ENCODE measurements at places on chromosomes 5 and 9.

GRCh38 chr5:167008705-167009104 is 1282.7 kb upstream of the WWC1 start:
- no peak for DNase-seq

- no peak for DNase-seq
Observed at GRCh38 chr5:132224716-132225115, 2.9 kb downstream of the P4HA2 start.

DNA sequence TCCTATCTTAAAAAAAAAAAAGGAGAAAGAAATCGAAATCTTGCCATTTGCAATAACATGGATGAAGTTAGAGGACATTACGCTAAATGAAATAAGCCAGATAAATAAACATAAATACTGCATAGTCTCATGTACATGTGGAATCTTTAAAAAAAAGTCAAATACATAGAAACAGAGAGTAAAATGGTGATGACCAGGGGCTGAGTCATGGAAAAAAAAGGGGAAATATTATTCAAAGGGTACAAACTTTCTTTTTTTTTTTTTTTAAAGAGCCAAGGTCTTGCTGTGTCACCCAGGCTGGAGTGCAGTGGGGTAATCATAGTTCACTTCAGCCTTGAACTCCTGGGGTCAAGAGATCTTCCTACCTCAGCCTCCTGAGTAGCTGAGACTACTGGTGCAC is 310.1 kb downstream of the ZNF608 start:
- no peak for DNase-seq

DNA sequence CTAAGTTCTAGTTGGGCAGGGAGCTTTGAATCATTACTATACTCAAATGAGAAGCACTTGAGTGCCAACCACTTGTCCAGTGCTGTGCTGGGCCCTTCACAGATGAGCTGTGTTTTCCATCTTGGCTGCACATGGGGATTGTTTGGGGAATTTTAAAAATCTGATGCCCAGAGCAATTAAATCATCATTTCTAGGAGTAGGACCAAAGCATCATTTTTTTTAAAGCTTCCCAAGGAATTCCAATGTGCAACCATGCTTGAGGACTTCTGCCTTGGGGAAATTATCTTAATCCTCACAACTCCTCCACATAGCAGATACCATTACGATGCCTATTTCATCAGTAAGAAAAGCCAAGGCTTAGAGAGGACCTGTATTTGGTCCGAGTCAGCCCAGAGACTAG is 131.4 kb downstream of the TMEM174 start:
- DNase-seq = no peak

Measured in COR-L47 (cell line).